ENCODE measurements at places on chromosomes 4 and X.

DNA sequence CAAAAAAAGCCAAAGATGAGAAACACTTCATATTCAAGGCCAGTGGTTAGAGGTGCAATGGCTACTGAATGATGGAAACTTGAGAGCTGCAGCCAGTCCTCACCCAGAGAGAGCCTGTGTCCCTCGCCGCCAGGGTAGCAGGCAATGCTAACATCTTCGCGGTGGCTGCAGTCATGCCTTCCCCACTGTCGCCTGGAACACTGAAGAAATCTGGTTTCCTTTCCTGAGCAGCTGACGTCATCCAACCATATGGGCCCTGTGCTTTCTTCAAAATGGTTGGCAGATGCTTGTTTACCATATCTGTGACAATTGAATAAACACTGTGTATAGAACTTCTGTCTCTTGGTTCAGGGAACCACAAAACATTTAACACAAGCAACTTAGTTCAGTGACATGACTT lies 39.7 kb downstream of the PRSS12 start:
- no peak for DNase-seq

DNA sequence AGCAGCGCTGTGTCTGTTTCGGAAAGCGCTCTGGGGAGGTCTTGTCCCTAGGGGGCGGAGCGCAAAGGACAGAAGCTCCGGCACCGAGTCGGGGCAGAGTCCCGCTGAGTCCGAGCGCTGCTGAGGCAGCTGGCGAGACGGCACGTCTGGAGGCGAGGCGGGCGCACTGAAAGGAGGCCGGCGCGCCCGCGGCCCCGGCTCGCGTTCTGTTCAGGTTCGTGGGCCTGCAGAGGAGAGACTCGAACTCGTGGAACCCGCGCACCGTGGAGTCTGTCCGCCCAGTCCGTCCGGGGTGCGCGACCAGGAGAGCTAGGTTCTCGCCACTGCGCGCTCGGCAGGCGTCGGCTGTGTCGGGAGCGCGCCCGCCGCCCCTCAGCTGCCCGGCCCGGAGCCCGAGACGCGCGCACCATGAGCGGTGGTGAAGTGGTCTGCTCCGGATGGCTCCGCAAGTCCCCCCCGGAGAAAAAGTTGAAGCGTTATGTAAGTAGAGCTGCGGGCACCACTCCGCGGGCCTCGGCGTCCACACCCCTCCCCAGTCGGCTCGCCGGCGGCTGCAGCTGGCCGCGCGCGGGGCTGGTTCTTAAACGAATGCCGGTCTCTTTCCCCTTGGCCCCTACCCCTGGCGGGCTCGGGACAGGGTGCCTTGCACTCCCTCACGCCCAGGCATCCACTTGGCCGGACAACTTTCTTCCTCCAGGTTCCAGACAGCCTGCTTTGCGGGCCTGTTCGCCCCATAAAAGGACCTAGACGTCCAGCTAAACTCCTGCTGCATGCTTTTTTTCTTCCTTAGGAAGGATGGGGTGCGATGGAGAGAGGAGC lies at the start of gene GAB1:
GAB1 (plus strand) TSS at position 96 of the 819 bp plus-strand sequence; CDS start at position 409, 313 bp downstream.
- DNase-seq = peak; percentile 52

- DNase-seq = no peak
Measured at GRCh38 chr4:146255874-146256273, 41.5 kb downstream of the REELD1 start.

DNA sequence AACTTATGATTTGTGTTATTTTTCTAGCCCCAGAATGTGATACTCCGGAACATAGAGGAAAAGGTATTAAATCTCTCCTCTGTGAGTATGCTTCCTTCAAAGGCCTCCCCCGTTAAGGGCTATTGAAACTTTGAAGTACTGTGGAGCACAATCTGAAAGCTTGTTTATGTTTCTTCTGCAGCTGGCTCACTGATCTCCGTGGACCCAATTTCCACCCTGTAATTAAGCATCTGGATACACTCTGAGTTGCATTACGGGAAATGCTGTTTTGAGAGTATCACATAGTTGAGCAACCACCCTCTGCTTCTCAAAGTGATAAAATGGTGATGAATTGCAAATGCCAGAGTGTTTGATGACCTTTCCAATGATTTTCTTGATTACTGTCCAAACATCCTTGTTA lies 296.8 kb upstream of the PABPC5 start:
- no peak for DNase-seq

DNA sequence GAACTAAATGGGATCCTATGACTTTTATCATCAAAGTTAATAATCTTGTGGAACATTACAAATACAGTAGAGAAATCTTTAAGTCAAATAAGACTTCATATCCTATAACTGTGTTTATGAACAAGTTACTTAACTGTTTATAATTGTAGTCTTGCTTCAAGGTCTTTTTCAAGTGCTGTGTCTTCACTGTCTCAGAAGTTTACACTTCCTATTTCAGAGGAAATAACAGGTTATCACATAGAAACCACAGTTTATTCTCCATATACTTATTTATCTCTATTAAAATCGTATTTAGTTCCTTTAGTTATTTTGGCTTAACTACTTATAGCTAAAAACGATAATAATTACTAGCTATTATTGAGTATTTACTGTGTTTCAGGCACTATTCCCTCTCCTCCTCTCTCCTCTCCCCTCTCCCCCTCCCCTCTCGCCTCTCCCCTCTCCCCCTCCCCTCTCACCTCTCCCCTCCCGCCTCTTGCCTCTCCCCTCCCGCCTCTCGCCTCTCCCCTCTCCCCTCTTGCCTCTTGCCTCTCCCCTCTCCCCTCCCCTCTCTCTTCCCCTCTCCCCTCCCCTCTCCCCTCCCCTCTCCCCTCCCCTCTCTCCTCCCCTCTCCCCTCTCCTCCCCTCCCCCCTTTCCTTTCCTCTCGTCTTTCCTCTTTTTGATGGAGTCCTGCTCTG lies 63.7 kb downstream of the RBPJ start:
- no peak for DNase-seq

DNA sequence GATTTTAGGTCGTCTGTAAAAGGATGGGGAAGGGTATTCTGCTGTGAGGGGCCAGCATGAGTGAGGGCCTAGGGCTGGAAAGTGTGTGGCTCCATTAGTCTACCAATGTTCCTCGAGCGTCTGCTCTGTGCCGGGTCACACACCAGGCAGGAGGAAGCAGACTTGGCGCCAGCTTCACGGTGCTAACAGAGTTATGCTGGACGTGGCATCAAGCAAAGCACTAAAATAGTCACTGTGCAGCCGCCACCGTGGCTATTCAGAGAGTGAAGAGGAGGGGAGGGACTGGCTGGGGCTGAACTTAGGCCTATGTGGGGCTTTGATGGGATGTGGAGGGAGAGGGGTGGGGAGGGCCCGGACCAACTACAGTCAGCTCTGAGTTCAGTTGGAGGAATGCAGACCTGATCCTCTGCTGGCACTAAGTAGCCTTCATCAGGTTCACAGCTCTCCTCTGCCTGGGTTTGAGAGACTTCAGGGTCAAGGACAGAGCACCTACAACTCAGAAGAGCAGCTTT lies 83.9 kb upstream of the MSX1 start:
- no peak for DNase-seq

GRCh38 chr4:99028187-99028586 lies 32.7 kb downstream of the METAP1 start:
- DNase-seq = no peak

- no peak for DNase-seq
Measured at GRCh38 chr4:79650794-79651431, 242.9 kb upstream of the GK2 start.

GRCh38 chr4:185002784-185003183 lies 15.5 kb upstream of the HELT start:
- no peak for DNase-seq

- DNase-seq = no peak
Measured at GRCh38 chr4:42385516-42385915, 11.8 kb upstream of the SHISA3 start.

DNA sequence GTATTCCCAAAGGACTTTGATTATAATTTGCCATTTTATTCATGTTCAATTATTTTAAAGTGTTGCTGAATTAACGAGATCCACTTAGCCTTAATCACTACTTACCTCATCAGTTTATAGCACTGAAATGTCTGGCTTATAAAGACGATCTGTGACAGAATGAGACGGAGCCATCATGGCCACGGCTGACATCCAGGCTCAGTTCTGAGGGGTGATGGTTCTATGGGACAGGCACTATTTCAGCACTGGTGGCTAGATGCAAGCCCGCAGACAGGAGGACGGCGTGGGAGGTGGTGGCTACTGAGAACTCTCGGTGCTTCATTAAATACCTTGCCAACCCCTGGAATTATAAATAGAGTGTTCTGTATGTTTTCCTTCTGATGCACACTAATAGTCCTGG lies 1084.2 kb upstream of the TENM3 start:
- DNase-seq = no peak

DNA sequence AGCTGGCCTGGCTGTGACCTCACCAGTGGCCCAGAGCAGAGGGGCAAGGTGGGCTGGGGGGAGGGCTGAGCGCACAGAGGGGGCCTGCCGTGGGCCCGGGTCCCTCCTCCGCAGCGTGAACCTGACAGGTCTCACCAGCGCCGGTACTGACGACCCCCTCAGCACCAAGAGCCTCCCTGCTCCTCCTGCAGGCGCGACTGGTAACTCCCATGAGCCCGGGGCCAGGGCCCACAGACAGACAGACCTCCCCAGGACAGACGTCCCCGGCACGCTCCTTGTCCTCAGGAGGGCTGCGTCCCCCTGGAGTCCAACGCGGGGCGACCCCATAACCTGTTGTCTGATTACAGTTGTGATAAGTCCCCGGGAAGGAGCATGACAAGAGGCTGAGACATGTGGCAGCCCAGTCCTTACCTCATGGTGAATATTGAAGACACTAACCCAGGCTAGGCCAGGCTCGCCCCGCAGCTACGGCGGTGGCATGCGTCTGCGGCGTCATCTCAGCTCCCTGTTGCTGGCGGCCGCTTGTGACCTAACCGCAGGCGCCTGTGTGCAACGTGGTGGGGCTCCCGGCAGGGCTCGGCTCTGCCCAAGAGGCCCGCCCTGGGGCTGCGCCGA lies 8.5 kb downstream of the AKAP17A start:
- DNase-seq = no peak

GRCh38 chr4:110287130-110287529 lies 88.7 kb upstream of the ELOVL6 start:
- DNase-seq = no peak

DNA sequence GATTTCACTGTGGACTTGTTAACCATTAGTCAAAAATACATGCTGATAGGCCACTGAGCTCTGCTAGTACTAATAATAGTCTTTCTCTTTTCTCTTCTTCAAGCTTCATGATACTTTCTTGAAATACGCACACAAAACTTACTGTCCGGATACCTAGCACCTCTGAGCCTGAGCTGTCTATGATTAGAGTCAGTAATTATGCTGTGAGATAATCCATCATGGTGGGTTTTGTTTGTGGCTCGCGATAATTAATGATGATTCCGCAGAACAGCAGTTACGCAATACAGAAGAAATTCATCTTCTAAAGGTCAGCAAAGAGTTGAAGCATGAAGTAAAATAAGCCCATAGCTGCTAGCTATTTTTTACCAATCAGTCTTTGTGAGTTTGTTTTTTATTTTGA lies 511.5 kb upstream of the GALNT7 start:
- no peak for DNase-seq

GRCh38 chr4:101527188-101527587 lies 179.9 kb upstream of the PPP3CA start:
- DNase-seq = peak; percentile 56

DNA sequence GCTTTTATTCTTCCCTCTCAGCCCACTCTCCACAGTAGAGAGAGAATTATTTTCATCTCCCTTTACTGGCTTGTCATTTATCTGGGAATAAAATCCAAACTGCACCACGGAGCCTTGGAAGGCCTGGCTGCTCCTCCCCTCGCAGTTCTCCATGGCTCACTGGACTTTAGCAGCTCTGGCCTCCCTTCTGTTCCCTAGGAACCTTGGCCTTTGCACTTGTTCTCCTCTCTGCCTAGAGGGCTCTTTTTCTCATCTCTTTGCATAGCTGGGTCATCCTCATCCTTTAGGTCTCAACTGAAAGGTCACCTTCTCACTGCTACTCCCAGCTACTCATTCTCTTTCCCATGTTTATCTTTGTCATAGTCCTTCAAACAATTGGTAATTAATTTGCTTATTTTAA lies 31.3 kb upstream of the TAPT1 start:
- no peak for DNase-seq

DNA sequence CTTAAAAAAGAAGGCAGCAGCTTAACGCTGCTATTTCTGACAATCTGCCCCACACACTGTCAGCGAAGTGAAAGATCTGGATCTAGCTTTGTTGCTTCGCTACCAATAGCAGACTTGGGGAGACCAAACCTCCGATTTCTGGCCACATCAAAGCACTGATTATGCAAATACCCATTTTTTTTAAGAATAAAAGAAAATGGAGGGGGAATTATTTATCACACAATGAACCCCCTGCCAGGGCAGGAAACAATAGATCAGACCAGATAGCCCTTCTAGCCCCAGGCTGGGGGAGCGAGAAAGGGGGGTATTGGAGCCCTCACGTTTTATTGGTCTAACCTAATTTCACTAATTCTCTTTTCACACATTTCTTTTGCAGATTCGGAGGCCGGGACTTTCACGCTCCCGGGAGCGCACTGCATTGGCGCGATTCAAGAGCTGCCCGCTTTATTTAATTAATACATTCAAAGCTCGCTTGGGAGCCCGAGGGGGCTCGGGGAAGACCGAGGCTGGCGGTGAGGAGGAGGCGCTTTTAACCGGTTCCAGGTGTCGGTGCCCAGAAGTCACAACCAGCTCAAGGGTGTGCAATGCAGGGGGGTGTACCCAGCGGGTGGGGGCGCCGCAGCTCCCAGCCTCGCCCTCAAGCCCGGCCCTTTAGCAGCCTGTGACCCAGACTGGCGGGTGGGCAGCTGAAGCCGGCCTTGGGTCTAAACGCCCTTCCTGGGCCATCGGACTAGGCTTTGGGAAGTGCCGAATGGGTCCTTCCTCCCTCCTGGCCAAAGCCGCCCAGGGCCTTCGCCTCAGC lies 5.5 kb downstream of the NEUROG2 start:
- DNase-seq = no peak

- no peak for DNase-seq
Measured at GRCh38 chrX:154329294-154329693, 33.7 kb downstream of the TKTL1 start.

DNA sequence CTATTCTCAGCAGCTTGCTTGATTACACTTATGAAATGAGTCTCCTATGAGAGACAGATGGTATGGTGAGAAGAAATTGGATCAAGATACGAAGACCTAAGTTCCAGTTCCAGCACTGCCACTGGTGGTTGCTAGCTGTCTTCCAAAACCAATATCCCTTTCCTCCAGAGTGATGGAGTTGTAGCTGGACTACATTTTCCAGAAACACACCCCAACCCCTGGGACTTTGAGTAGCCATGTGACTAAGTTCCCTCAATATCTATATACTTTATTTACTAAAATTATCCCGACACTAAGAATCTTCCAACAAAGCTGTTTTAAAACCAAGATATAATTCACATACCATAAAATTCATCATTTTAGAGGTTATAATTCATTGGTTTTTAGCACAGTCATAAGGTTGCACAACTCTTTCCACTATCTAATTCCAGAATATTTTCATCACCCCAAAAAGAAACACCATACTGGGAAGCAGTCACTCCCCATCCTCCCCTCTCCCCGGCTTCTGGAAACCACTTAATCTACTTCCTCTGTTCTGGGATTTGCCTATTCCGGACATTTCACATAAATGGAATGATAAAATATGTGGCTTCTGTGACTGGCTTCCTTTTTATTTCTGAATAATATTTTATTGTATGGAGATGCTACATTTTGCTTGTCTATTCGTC lies 118.0 kb downstream of the MANBA start:
- DNase-seq = no peak

GRCh38 chrX:40622479-40623138 lies 619 bp upstream of the MPC1L start:
- DNase-seq = no peak
